Activated CD4-positive, CD25-positive, alpha-beta regulatory T cell treated with anti-CD3 and anti-CD28 coated beads, Interleukin-2, amount 50 U/mL, for 24 hours (primary cell): ENCODE measurements at places on chromosomes 5 and 9.

- no peak for ATAC-seq
These were observed 124.0 kb downstream of the CETN3 start for GRCh38 chr5:90285581-90285980.

- ATAC-seq, result no peak
These were observed 347.2 kb downstream of the DMAC1 start for GRCh38 chr9:7452378-7452777.

GRCh38 chr9:35691334-35691650 is 1.6 kb upstream of the TPM2 start:
- ATAC-seq, result no peak

- ATAC-seq, result no peak
These were observed 259.5 kb downstream of the GRIA1 start for GRCh38 chr5:153749960-153750359.
